ENCODE measurements at places on chromosomes 11 and 22.

DNA sequence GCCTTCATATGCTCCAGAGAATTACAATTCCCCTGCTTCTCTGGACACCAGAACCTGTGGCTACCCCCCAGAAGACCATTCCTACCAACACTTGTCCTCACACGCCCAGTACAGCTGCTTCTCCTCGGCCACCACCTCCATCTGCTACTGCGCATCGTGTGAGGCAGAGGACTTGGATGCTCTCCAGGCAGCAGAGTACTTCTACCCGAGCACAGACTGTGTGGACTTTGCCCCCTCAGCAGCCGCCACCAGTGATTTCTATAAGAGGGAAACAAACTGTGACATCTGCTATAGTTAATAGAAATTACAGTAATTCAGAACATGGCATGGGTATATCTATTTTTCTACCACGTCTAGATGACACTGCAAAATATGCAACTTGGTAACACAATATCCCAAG is 9.8 kb downstream of the POU2AF3 start:
- DNase-seq: peak; percentile 84

DNA sequence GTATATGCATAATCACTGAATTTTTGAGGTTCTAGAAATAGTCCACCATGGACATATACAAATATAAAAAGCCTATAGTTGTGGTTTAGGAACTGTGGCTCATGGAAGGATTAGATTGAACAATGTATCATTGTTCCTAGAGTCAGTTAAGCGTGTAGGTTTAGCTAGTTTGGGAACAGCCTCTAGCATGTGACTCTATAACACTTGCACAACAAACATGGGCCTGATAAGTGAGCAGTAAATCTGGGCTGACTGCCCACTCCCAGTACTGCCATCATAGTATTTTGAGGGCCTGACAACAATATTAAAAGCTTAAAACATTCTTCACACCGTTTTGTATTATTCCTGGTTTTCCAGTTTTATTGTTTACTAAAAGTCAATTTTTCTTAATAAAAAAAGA is 47.0 kb downstream of the YAP1 start:
- no peak for DNase-seq

DNA sequence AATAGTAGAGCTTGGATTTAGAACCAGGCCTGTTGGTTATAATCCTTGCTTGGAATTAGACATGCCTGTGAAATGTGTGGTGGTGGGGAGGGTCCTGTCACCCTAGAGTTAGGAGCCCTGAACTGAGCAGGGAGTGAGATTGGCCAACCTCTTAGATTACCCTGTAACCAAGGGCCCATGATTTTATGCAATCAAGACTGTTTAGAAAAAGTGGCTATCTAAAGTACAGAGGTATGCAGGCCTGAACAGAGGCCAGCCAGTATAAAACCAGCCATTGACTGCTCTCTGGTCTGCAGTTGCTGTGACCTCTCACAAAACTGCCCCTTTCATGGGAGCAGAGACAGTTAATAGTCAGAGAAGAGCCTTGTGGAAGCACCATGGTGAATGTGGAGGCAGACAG is 36.2 kb downstream of the SERPINH1 start:
- no peak for DNase-seq

- no peak for DNase-seq
Observed at GRCh38 chr22:38214302-38215056, 12.7 kb downstream of the MAFF start.

- DNase-seq: no peak
Observed at GRCh38 chr11:119512369-119512768, 89.4 kb upstream of the THY1 start.

DNA sequence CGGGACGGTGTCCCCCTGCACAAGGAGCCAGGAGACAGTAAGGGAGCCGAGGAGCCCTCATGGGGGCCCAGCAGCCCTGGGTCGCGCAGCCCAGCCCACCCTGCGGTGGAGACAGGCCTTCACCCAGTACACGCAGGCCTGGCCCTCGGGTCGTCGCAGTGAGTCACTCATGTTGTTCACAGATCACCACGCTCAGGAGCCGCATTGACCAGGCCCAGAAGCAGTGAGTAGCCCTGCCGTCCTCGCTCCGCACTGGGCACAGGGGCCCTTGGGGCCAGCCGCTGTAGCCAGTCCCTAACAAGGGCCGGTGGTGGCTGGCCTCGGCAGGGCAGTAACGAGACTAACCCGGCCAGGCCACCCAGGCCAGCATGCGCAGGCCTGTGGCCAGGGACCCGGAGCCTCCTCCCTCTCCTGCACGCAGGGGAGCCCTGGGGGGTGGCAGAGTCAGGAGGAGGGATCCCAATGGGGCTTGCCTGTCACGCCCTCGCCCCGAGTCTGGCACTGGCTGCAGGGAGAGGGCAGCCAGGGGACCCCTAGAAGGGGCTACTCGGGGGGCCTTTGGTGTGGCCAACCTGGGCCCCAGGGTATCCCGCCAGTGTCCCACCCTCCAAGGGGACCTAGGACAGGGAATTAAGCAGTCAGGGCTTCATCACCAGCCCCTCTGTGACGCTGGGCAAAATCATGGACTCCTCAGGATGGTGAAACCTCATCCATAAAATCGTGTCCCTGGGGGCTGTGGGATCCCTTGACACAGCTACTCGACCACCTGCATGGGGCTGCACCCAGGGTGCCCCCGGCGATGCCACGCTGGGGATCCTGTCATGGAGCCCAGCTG is 10.1 kb upstream of the MRPL23 start:
- DNase-seq: no peak

DNA sequence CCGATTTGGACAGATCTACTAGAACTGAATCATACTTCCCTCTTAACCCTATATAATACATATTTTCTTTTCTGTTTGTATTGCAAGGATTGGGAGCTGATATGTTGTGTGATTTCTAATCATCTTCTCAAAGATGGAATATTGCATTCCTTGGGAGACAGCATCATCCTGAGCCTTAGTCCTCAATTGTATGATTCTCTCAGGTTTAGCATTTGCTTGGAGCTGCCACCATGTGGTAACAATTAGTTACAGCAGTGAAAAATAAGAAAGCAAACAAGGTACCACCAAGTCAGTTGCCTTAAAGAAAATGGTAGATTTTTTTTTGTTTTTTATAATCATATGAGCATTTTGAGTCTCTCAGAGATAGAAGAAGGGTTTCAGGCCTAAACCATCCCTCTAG is 11.9 kb downstream of the SNX19 start:
- no peak for DNase-seq

DNA sequence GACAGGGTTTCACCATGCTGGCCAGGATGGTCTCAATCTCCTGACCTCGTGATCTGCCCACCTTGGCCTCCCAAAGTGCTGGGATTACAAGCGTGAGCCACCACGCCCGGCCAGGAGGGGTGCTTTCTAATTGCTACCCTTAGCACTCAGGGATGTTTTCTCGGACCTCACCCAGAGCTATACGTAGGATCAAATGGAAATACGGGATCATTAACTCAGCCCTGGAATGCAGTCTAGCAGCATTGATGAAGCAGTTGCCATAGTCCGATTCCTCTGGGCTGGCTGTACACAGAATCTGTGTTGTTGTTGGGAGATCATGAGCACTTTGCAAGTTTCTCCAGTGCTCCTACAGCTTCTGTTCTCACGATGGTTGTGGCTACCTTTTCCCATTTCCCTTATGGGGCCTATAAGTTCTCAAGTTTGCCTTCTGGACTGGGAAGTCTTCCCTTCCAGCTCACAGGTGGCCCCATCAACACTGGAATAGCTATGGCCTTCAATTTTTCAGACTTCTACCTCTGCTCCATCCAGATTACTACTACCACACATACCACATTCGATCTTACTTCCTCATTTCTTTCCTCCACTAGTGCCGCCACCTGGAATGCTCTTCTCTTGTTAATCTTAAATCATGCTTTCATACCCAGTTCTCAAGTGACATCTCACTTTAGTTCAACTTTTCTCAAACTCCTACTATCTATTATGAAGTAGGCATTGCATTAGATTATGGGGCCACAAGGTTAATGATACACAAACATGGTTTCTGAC is 16.1 kb upstream of the PCF11 start:
- no peak for DNase-seq

DNA sequence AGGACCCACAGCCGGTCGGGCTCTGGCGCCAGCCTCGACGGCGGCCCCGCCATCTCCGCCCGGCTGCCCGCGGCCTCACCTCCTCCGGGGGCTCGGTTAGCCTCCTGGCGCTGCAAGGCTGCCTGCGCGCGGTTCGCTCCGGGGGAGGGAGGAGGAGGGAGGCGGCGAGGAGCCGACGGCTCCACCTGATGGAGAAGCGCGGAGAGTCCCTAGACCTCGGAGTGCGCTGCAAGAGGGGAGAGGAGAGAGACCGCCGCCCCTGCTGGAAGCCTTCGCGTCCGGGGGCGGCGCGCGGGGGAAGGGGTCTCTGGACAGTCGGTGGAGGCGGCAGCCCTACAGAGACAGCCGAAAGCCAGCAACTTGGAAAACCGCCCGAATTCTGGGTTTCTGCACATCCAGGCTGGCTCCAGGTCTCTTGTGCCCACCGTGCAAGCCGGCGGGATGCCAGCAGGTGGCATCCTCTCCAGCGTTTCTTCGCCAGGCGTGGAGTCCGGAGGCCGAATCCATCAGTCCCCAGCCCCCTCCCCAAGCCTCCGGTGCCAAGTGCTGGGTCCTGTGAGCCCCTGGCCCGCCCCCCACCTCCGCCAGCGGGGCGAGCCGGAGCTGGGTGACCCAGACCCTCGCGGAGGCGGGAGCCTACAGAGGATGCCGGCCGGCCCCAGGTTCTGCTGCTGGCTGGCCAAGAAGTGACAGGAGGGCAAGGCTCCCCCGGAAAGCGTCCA is 2.9 kb upstream of the KIRREL3 start:
- DNase-seq: no peak

GRCh38 chr11:95345651-95346050 is 114.6 kb upstream of the SESN3 start:
- DNase-seq: no peak

DNA sequence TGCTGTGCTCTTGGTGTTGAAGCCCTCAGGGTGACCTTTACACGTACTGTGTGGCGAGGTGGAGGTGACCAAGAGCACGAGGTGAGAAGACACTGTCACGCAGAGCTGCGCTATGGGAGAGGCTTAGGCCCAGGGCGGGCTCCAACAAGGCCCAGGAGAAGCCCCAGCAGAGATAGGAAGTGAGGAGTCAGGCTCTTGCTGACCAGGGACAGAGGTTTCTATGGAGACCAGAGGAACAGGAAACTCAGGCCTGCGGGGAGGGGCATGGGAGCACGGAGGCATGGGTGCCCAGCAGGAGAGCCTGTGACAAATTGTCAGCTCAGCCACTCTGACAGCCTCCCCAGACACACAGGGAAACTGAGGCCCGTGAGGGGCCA is 15.8 kb downstream of the DGKZ start:
- DNase-seq: no peak

GRCh38 chr11:64581057-64581523 is 9.9 kb upstream of the SLC22A12 start:
- no peak for DNase-seq

- no peak for DNase-seq
Observed at GRCh38 chr22:24977370-24978221, 25.1 kb downstream of the KIAA1671 start.

DNA sequence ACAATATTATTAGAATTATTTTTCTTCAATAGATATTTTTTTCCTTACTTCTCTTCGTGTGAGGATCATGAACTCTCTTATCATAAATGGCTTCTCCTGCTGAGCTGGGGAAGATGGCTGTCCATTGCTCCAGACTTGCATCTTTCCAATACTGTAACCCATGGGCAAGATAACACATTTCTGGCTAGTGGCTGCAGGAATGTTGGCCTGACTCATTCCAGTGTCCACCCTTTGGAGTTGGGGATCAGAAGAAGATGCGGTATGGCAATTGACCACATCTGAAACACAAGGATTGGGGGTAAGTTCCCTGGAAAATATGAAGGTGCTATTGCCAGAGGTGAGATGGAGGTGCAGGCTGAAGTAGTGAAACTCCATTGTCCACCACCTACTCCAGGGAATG is 92.8 kb downstream of the FAR1 start:
- DNase-seq: no peak

DNA sequence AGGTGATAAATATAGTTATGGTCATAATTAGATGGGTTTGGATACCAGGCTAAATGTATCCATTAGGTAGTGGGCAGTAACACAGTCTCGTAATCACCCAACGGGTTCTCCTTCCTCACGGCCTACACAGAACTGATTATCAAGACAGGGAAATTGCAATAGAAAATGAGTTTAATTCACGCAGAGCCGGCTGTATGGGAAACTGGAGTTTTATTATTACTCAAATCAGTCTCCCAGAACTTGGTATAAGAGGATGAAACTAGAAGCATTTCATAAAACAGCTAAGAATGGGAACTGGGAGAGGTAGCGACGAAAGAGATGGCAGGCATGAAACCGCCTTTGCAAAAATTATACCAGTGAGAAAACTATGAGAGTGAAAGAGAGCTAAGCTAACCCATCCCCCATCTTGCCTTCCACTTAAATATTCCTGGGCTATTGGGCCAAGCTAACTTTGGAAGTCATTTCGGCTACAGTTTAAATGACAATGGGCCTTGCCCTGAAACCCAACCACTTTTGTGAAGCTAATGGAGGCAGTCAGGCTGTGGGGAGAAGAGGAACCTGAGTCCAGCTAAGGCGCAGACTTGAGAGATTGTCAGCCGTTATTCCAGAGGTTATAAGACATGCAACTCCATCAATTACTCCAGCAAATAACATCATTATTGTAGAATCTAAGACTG is 29.6 kb downstream of the CTSC start:
- no peak for DNase-seq

DNA sequence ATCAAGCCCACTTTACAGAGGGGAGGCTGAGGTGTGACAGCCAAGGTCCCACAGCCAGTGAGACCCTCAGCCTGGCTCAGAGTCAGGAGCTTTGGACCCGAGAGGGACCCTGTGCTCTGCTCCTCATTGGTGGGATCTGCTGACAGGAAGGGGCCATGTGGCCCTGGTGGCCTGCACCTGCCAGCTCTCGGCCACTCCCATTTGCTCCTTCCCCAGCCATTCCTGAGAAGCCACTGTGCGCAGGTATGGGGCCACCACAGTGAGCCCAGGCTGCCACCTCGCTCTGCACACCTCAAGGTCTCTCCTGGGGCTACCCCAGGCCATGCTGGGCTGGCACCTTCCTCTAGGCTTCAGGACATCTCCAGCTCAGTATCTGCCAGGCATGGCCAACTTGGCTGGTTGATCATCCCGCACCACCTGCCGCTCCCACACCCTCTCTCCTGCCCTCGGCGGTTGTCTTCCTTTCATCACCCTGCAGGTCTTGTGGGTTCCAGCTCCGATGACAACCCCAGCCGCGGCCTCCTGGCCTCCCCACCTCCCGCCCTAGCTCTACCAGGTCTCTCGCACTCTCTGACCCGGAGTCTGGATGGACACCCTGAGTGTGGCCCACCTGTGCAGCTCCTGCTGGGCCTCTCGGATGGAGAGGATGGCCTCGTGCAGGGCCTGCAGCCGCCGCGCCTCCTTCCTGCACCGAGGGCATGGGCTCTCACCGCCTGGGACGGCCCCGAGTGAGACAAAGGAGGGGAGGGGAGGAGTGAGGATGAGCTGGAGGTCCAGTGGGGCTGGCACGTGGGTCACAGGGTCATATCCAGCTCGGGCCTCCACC is 32.2 kb upstream of the CARS1 start:
- DNase-seq: no peak

- no peak for DNase-seq
Observed at GRCh38 chr11:96275801-96276594, 67.0 kb downstream of the MAML2 start.

GRCh38 chr22:30290342-30291057 is 1.2 kb upstream of the CASTOR1 start:
- DNase-seq: no peak

All from SK-N-MC (cell line).